Right cardiac atrium (tissue), 5 donors: ENCODE measurements at places on chromosomes 7 and 10. TPM values are rescaled to one million over a fixed set of nuclear protein-coding genes. Genes with fewer than 3 reads are reported as not detected.

Gene CHPF2
- total RNA-seq: 26.5 TPM

Gene OPALIN
- not detected for total RNA-seq

Gene VSTM4
- 23.8 TPM for total RNA-seq

Gene GPR26
- not detected for total RNA-seq

Gene LOXL4
- 0.96 TPM for total RNA-seq

Gene HK1
- 278 TPM for total RNA-seq

Gene SHH
- not detected for total RNA-seq

Gene SLC13A1
- total RNA-seq: not detected

Gene CALML5
- not detected for total RNA-seq

Gene PDZD7
- 0.33 TPM for total RNA-seq

Gene ANKRD61
- total RNA-seq: not detected

Gene BLVRA
- total RNA-seq: 47.9 TPM

Gene EXOSC1
- 21.0 TPM for total RNA-seq

Gene EEF1AKMT2
- 14.5 TPM for total RNA-seq

Gene MINDY4
- total RNA-seq: 6.0 TPM

Gene ACTR3C
- 7.4 TPM for total RNA-seq

Gene PNLIP
- total RNA-seq: not detected

Gene CFAP43
- total RNA-seq: 0.35 TPM

Gene CLCN1
- total RNA-seq: not detected

Gene FAM25G
- total RNA-seq: not detected

Gene SFXN2
- 2.3 TPM for total RNA-seq

Gene KLF14
- 0.11 TPM for total RNA-seq

Gene RUFY2
- total RNA-seq: 11.0 TPM

Gene RAB19
- not detected for total RNA-seq

Gene OR6V1
- total RNA-seq: not detected
